ENCODE measurements at places on chromosomes 2 and 18. TPM values are rescaled to one million over a fixed set of nuclear protein-coding genes. Genes with fewer than 3 reads are reported as not detected.
A peak's percentile ranks its signal among the peaks of the same experiment; 100 is the strongest.

GRCh38 chr2:225584796-225585195 is 185.3 kb downstream of the NYAP2 start:
- H3K27ac ChIP-seq, result no peak overlapping the region
- no peak for DNase-seq
- no peaks in the 10 kb centered on the region for H3K36me3 ChIP-seq
- H3K4me3 ChIP-seq, result no peak overlapping the region
- H3K27me3 ChIP-seq, result no peaks in the 10 kb centered on the region

Gene NXPH2
- total RNA-seq, result not detected

Gene CCDC68
- 5.0 TPM for total RNA-seq

GRCh38 chr2:37090019-37090477 is 5.7 kb downstream of the GPATCH11 start:
- H3K27ac ChIP-seq, result no peak overlapping the region
- peaks cover 71% of the 10 kb centered on the region for H3K36me3 ChIP-seq
- H3K4me3 ChIP-seq, result no peak overlapping the region
- no peaks in the 10 kb centered on the region for H3K27me3 ChIP-seq

Gene GRB14
- 12.0 TPM for total RNA-seq

Gene FTCDNL1
- total RNA-seq, result 3.9 TPM

DNA sequence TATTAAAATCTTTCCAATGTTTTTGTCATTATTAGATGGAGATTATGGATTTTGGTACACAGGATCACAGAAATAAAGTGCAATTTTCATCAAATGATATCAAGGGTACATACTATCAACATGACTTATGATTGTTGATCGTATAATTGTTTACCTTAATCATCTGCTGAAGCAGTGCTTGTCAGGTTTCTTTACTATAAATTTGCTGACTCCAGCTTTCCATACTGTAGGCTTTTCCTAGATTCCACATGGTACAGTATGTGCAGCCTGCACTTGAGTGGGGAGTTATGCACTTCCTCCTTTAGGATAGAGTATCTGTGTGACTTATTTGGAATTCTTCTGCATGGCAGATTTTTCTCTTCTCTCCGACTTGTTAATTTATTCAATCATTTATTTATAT is 187.6 kb upstream of the DPP10 start:
- H3K27me3 ChIP-seq, result no peaks in the 10 kb centered on the region
- no peak overlapping the region for H3K27ac ChIP-seq
- DNase-seq, result no peak
- no peaks in the 10 kb centered on the region for H3K4me1 ChIP-seq
- H3K36me3 ChIP-seq, result no peaks in the 10 kb centered on the region
- no peak overlapping the region for H3K4me3 ChIP-seq

- H3K27ac ChIP-seq, result peak overlapping the region; percentile 97
- H3K4me3 ChIP-seq, result no peak overlapping the region
- no peaks in the 10 kb centered on the region for H3K36me3 ChIP-seq
- H3K27me3 ChIP-seq, result no peaks in the 10 kb centered on the region
- H3K4me1 ChIP-seq, result no peaks in the 10 kb centered on the region
These were observed 13.1 kb downstream of the PKDCC start for GRCh38 chr2:42060718-42061619.

DNA sequence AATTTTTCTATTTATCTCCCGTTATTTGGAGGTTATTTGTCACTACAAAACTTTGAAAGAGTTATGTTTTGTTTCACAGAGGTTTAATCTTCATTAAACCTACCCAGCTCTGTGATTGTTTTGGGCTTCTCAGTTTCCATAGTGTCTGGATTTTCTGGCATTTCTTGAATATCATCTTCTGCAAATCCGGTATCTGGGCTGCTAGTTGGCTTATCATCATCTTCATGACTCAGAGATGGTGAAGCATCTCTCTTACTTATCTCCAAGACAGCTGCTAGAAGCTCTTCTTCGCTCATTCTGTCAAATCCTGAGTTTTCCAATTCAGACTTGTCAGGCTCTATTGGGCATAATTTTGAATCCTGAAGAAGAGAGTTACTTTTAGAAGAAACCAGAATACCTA is 55.6 kb downstream of the VIL1 start:
- no peak overlapping the region for H3K27ac ChIP-seq
- peaks cover 8% of the 10 kb centered on the region for H3K4me1 ChIP-seq
- H3K4me3 ChIP-seq, result no peak overlapping the region
- no peak for DNase-seq

GRCh38 chr2:212539072-212539880 is 674 bp upstream of the ERBB4 start:
- no peaks in the 10 kb centered on the region for H3K27me3 ChIP-seq
- H3K27ac ChIP-seq, result no peak overlapping the region
- no peaks in the 10 kb centered on the region for H3K36me3 ChIP-seq
- H3K4me1 ChIP-seq, result no peaks in the 10 kb centered on the region
- peak overlapping the region; percentile 42 for H3K4me3 ChIP-seq
- peak; percentile 43 for DNase-seq

DNA sequence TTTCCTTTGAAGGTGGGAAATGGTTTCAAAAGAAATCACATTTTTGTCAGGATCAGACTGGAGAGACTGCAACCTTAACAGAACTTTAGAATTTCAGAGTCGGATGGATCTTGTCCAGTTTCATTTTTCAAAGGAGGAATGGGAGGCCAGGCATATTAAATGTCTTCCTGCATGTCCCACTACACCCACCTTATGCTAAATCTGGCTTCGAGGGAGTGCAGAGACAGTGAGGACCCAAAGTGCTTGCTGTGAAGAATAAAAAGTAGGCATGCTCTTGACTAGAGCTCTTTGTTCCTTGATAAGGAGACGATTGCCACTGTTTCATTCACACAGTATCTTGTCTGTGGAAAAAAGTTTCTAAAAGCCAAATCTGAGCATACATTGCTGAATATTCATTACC is 197.6 kb downstream of the SLC4A3 start:
- H3K4me3 ChIP-seq, result no peak overlapping the region
- no peaks in the 10 kb centered on the region for H3K36me3 ChIP-seq
- H3K27me3 ChIP-seq, result no peaks in the 10 kb centered on the region
- no peak overlapping the region for H3K27ac ChIP-seq

Gene CD8B2
- total RNA-seq, result not detected

Gene ARHGEF4
- 50.7 TPM for total RNA-seq

Gene DHRS9
- total RNA-seq, result 0.59 TPM

DNA sequence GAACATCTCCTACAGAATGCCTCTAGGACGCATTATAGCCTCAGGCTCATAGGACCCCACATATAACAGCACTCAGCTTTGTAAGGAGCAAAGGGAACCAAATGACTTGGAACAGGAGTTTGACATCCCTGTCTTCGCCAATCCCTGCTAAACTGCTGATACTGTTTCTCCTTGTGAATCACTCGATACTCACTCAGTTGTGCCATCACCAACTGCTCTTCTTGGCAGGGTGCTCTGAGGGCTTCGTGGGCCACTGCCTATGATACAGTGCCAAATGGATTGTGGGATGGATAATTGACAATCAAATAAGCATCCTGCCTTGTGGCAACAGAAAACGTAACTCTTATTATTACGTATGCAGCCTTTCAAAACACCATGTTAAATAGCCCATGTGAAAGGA is 396.3 kb downstream of the RIT2 start:
- H3K27me3 ChIP-seq, result no peaks in the 10 kb centered on the region
- no peaks in the 10 kb centered on the region for H3K36me3 ChIP-seq
- H3K4me3 ChIP-seq, result no peak overlapping the region
- DNase-seq, result no peak

- no peak overlapping the region for H3K4me3 ChIP-seq
- H3K27me3 ChIP-seq, result no peaks in the 10 kb centered on the region
- no peaks in the 10 kb centered on the region for H3K4me1 ChIP-seq
- no peaks in the 10 kb centered on the region for H3K36me3 ChIP-seq
These were observed 60.3 kb upstream of the LMAN1 start for GRCh38 chr18:59419386-59419785.

- peak overlapping the region; percentile 75 for H3K27ac ChIP-seq
- no peaks in the 10 kb centered on the region for H3K27me3 ChIP-seq
- no peaks in the 10 kb centered on the region for H3K36me3 ChIP-seq
- no peaks in the 10 kb centered on the region for H3K4me1 ChIP-seq
- peak; percentile 34 for DNase-seq
These were observed 48.3 kb downstream of the COL3A1 start for GRCh38 chr2:189022492-189022891.

Gene IGFBP2
- 165 TPM for total RNA-seq

Gene CREG2
- not detected for total RNA-seq

DNA sequence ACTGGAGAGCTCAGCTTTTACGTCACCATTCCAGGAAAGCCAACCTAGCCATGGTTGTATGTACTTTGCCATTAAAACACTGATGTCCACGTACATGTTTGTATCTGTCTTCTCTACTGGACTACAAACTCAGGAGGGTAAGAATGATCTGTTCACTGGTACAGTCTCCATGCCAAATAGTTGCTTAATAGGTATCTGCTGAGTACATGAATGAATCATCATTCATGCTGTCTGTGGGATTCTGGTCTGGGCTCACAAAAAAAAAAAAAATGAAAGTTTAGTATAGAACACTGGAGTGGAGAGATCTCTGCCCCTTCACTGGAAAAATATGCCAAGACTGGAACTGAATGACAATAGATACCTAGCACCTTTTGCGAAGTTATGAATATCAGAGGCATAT is 102.6 kb upstream of the ITGA4 start:
- H3K27me3 ChIP-seq, result no peaks in the 10 kb centered on the region
- no peak for DNase-seq
- no peak overlapping the region for H3K4me3 ChIP-seq

DNA sequence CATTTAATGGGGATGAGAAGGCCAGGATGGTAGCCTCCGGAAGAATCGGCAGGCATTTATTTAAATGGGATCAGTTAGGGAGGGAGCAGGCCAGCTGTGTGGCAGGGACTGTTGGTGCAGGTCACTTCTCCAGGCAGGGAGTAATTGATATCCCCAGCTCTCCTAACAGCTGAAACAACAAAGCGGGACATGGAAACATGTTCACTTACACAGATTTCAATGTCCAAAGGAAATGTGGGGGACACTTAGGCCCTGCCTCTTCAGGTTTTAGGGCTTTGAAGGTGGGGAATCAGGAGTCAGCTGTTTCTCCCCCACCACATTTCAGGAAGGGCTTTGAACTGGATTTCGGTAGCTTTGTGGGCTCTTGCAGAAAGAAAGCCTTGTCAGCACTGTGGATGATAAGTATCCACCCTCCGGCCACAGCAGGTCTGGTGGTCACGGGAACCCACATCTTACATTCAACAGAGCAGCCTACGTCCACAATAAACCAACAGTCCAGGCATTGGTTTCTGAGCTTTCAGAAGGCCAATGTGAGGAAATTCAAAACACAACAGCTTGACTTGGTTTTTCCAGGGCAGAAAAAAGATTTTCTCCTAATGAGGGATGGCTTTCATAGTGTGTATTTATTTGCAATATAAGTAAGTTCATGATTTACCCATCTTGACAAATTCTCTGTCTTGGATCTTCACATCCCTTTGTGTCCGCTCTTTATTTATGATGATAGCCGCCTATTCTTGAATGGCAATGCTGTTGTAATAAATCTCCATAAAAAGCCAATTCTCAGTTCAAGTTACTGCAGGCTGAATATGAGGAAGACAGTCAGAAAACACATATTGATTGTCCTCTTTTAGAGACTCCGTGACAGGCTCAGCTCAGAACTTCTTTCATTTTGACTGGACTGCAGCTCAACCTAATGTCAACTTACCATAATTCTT is 96.6 kb upstream of the NRP2 start:
- no peaks in the 10 kb centered on the region for H3K4me1 ChIP-seq
- H3K4me3 ChIP-seq, result no peak overlapping the region
- no peaks in the 10 kb centered on the region for H3K36me3 ChIP-seq
- H3K27ac ChIP-seq, result no peak overlapping the region
- no peaks in the 10 kb centered on the region for H3K27me3 ChIP-seq
- DNase-seq, result no peak

Gene CDH19
- 457 TPM for total RNA-seq

DNA sequence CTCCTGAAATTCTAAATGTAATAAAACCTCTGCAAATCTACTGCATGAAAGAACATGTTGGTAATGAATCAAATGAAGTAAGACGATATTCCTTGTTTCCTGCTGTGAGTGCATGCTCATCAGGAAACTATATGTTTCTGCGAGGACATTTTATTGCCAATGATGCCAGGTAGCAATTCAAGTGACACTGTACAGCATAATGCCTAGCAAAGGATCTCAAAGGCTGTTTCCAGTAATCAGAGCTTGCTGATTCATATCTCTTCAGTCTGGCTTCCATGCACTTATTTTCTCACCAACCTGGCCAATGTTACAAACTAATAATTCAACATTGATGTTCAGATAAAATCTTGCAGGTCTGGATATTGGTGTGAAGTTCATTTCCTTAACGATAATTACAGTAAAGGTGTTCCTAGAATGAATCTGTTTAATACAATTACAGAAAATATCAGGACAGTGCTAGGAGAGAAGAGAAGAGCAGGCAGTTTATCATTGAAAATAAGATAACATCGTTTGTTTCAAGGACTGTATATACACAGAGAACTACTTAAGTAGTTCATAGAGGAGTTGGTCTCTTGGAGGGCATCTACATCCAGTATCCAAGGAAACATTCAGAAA is 568.5 kb upstream of the SOX11 start:
- H3K27me3 ChIP-seq, result no peaks in the 10 kb centered on the region
- DNase-seq, result no peak
- H3K4me1 ChIP-seq, result no peaks in the 10 kb centered on the region
- no peak overlapping the region for H3K27ac ChIP-seq

Gene ACMSD
- not detected for total RNA-seq

GRCh38 chr2:39872748-39873147 is 93.7 kb upstream of the THUMPD2 start:
- H3K36me3 ChIP-seq, result no peaks in the 10 kb centered on the region
- no peaks in the 10 kb centered on the region for H3K27me3 ChIP-seq
- no peak overlapping the region for H3K4me3 ChIP-seq
- H3K27ac ChIP-seq, result no peak overlapping the region

Data from tibial nerve (tissue), 4 donors.